NCI-H2081 (cell line): ENCODE measurements at places on chromosomes 4 and X.
A peak's percentile ranks its signal among the peaks of the same experiment; 100 is the strongest.

- no peak for DNase-seq
Observed at GRCh38 chr4:105128208-105128607, 18.5 kb upstream of the TET2 start.

- no peak for DNase-seq
Observed at GRCh38 chrX:124212622-124213021, 119.8 kb upstream of the TEX13D start.

- no peak for DNase-seq
Observed at GRCh38 chr4:7390336-7390735, 44.4 kb downstream of the PSAPL1 start.

DNA sequence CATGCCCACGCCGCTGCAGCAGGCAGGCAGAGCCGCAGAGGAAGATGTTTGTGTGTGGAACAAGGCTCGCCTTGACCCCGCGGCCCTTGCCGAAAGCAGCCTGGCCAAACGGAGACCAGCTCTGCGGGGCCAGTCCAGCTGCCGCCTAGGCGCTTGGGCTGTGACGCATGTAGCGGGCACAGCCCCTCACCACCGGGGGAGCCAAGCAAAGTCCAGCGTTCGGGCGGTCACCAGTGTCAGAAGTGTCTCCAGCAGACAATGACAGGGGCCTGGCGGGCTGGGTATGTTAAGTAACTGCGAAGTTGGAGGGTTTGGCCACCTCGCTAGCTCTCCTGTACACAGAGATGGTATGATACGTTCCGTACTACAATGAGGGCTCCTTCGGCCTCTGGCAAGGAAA is 1.3 kb downstream of the AMER1 start:
- no peak for DNase-seq

- DNase-seq = no peak
Observed at GRCh38 chrX:133985967-133986683, 731 bp upstream of the GPC3 start.

- peak; percentile 21 for DNase-seq
Observed at GRCh38 chr4:184382189-184382846, 92.0 kb downstream of the IRF2 start.

GRCh38 chr4:24858026-24858425 is 54.8 kb downstream of the CCDC149 start:
- no peak for DNase-seq

DNA sequence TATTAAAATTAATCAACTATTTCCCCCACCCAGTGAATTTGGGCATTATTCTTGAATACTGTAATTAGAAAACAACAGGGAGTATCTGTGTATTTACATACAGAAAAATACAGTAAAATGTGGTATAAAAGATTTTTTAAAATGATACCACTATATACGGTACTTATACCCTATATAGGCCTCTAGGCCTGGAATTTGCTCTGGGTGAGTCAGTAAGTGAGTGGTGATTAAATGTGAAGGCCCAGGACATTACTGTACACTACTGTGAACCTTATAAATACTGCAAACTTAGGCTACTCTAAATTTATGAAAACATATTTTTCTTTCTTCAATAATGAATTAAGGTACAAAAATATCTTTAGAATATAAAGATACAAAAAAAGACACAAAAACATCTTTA is 6.3 kb upstream of the CSN3 start:
- DNase-seq = no peak

DNA sequence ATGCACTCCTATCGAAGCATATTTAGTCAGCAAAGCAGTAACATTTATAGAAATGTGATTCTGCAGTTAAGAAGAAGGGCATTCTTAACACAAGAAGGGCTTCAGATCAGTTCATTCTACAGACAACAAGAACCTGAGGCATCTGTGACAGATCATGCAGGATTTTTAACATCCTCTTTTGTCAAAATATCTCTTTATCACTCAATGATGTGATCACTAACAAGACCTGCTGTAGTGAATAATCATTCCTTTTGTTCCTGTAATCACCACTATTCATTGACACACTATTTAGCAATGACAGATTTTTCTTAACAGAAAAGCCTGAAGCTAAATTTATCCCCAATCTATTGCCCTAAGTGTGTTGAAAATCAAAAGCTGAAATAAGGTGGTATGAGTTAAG is 47.8 kb upstream of the ARHGAP24 start:
- no peak for DNase-seq

GRCh38 chr4:16480011-16480410 is 253.7 kb upstream of the TAPT1 start:
- DNase-seq = no peak

DNA sequence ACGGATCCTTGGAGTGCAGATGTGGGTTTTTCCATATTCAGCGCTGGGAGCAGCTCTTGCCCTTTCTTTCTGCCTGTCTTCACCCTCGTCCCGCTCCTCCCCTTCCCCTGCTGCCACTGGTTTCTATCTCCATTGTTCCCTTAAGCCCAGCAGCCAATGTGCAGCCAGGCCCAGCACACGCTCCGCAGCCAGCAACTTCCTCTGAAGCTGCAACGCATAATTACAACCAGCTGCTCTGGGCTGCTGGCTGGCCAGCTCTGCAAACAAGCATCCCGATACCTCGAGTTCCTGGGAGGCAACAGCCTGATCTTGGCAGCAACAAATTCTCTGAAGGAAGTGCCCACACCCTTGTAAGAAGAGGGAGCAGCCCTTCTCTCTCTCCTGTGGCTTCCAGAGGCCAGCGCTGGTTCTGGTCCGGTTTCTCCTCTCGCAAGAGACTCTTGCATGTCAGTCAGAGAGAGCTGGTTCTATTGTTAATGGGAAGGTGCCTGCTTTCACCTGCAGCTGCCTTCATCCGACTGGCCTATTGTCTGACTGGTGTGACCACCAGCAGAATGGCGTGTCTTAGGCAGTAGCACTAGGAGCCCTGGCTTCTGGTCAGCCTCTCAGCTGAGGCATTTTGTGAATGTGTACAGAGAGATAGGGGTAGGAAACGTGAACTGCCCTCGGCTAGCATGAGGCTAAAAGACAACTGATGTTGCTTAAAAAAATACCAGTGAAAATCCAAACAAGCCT is 83.8 kb upstream of the MAML3 start:
- DNase-seq = peak; percentile 97

DNA sequence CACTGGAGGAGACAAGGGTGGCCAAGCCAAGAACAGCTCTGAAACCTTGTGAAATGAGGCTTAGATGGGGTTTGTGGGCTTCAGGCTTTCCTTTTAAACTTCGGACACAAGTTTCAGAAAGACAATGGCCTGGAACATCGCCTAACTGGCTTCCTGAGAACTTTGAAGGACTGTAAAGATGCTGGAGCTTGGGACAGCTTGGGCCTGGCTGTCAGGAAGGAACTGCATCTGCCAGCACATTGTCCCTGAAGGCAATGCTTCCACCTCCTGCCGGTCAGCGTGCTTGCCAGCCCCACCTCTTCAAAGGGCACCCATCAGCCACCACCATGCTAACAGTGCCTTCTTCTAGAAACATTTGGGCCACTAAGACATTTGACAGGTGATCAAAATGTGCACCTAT is 107.9 kb downstream of the DRD5 start:
- no peak for DNase-seq

DNA sequence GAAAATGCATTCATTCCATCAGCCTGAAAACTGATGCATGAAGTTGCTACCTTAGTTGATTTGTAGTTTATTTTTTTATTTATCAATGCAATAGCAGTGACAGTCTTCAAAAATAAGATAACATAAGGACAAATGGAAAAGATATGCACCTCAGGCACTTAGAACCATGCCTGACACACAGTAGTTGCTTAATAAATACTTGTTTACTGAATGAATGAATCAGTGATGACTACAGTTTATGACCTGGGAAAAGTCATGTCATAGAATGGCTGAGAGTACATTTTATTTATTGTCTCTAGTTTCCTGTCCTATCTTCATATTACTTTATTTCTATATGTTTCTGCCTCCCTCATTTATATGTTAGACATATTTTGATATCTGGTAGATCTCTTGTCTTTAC is 171.8 kb downstream of the TLL1 start:
- no peak for DNase-seq

DNA sequence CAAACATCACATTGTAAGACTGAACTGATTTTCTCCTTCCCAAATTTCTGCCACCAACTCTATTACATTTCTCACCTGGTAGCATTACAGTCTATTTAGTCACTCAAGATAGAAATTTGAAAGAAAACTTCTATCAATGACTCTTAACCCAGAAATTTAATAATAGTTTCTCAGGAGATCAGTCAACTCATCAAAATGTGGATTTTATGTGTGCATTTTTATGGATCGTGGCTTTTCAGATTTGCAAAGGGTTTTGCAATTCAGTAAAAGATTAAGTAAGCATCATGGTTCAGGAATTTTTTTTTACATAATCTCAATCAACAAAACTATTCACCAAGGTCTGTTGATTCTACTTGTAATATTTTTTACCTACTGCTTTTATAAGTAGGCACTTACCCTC is 111.1 kb downstream of the CFAP299 start:
- DNase-seq = no peak

DNA sequence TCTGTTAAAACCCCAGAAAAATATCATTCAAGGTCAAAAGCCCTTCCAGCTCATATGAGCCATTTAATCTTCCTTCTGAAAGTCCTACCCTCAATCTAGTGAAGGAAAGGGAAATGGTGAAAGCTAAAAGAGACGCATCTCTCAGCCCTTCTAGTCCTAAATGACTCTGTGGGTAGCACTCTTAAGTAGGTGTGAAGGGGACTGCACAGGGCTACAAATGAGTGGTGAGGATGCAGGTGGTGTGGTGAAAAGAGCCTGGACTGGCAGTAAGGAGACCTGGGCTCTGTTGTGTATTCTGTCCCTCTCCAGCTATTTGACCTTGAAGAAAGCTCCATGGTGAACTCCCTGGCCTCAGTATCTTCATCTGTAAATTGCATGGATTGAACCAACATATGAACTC is 671.8 kb upstream of the DIPK2B start:
- DNase-seq = no peak

DNA sequence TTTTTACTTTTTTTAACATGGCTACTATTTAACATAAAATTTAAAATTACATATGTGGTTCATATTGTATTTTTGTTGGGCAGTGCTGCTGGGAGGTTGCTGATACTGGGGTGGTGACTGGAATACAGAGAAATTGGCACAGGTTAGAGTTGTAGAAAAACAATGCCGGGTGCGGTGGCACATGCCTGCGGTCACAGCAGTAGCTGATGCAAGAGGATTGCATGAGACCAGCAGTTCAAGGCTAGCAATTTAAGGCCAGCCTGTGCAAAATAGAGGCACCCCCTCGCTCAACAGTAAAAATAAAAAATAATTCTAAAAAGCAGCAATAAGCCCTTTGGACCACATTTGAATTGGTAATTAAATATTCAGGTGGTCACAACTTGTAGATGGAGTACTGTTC is 11.8 kb upstream of the CPE start:
- no peak for DNase-seq

DNA sequence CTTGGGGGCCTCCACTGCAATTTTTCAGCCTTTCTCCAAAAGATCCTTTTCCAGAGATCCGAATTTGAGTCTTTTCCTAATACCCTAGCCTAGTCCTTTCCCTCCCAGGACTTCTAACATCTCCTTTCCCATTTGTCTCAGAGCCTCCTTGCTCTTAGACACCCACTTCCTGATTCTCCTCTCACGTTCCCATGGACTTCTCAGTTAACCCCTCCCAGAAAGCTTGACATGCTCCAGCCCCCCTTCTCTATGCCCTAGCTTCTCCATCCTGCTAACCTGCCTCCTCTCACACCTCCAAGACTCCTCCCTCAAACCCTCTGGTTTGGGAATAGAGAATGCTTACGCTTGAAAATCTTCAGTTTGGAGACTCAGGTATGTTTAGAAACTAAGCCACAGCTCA is 2.5 kb downstream of the UBA1 start:
- no peak for DNase-seq

- DNase-seq = no peak
Observed at GRCh38 chrX:150929058-150929457, 30.6 kb upstream of the CD99L2 start.

GRCh38 chr4:100519205-100519604 is 1.4 kb upstream of the EMCN start:
- DNase-seq = no peak

GRCh38 chrX:39043838-39044550 is 242.7 kb downstream of the MID1IP1 start:
- no peak for DNase-seq

DNA sequence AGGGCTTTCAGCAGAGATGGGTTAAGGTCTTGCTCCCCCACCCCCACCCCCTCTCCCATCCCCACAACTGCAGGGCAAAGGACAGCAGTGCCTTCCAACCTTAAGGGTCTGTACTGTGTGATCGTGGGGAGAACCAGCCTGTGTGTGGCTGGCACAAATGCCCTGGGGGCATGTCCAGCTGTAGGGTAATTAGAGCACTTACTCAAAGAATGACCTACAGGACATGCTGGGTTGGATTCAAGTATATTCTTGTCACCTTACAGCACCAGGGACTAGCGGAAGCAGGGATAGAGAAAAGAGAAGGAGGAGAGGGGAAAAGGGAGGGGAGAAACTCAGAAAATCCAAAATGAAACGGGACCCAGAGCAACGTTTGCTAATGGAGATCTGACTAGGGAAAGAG is 191.3 kb upstream of the GATB start:
- no peak for DNase-seq

GRCh38 chr4:173014113-173014558 is 154.5 kb upstream of the GALNT7 start:
- no peak for DNase-seq

DNA sequence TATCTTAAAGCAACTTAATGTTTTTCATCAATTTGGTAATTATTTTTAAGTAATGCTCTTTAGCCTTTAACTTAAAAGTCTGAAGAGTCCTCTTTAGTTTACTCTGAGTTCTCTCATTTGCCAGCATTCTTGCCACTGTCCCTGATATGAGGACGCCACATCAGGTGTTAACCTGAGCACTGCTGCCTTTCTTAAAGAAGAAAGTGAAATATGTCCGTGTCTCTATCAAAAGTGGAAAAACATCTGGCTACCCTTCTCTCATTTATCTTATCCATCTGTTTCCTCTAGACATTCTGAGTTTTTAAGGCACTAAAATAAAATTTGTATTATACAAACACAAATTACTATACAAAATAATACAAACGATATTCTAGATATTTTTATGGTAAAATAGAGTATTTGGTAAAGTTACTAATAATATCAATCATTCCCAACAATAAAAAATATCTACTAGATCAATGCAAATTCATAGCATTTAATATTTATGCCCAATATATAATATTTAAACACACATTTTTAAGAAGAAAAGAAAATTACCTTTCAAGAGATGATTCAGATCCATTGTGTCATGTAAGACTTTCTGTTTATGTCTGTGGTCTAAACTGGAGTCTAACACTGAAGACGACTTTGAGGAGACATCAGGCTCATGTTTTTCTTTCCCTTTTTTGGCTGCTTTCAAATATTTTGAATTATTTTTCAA is 14.0 kb downstream of the CFAP97 start:
- DNase-seq = no peak

GRCh38 chrX:121671649-121672048 is 624.2 kb downstream of the GLUD2 start:
- DNase-seq = no peak

- DNase-seq = no peak
Observed at GRCh38 chr4:1578251-1578773, 105.8 kb downstream of the FAM53A start.
